Naive thymus-derived CD4-positive, alpha-beta T cell (primary cell): ENCODE measurements at places on chromosomes 12 and 14.

DNA sequence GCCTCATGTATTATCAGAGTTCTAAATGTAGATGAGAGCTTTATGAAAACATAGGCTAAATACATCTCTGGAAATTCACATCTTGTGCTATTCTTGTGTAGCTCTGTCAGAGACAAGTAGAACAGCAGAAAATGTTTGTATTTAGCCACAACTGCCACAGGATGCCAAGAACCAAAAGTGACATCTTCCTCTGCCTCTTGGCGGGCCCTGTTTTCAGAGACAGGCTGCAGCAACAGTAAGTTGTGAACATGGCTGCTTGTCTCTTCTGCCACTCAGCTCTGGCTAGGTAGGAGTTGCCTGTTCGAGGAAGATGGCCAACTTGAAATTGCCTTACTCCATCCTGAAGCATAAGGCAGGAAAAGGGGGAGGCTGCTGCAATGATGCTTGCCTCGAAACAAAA is 30.4 kb downstream of the SETD3 start:
- no peak for DNase-seq

DNA sequence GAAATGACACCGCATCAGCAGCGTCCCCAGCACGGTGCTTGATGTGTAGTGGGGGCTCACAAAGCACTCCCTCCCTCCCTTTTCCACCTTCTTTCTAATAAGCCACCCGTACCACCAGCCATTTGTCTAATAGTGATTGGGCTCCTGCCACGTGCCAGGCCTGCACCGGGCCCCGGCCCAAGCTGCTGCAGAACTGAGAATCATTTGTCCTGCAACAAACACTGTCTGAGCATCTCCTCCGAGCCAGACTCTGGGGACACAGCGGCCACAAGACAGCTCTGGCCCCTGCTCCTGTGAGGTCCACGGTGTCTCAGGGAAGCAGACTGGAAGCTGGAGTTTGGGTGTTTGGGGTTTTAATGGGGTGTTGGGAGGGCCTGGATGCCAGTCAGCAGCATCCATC is 43.9 kb downstream of the MVK start:
- no peak for DNase-seq

DNA sequence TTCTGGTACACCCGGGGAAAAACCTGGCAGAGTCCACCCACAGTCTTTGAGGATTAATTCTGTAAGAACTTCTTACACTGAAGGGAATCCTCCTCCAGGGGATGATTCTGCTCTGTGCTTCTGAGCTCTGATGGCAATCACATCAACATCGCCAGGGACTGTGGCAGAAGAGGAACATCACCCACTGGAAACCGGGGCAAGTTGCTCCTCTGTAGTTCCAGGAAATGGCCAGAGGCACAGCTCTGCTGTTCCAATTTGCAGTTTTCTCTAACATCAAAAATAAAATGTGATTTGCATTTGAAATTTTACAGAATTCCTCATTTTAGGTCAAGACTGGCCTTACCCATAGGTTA is 207.6 kb downstream of the DAD1 start:
- no peak for DNase-seq

GRCh38 chr12:108414021-108414420 is 74.9 kb upstream of the CMKLR1 start:
- DNase-seq = no peak

DNA sequence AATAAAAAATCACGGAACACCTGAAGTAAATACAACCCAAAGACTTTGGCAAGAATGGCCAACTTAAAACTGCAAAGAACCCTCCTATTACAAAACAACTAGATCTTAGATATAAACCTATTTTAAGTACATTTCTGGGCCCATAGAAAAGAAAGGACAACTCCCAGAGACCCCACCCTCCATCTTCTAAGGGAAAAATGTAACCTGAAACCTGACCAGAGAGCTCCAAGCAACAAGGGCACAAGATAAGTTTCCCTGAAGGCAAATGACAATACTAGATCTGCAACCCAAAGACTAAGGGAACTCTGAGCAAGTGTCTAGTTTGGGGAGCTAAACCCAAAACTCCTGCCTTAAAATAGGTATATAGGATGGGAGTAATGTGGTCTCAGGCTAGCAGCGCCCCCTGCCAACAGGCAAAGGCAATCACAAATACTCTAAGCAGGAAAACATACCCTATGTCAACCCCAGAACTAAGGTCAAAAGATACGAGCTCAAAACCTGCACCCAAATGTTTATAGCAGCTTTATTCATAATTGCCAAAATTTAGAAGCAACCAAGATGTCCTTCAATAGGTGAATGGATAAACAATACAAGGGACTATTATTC is 218.9 kb downstream of the ITPR2 start:
- no peak for DNase-seq
